Dorsolateral prefrontal cortex (tissue), 122 donors: ENCODE measurements at places on chromosomes 4 and X.

GRCh38 chrX:7815166-7815805, 27.7 kb upstream of the VCX start:
- no peak for DNase-seq

DNA sequence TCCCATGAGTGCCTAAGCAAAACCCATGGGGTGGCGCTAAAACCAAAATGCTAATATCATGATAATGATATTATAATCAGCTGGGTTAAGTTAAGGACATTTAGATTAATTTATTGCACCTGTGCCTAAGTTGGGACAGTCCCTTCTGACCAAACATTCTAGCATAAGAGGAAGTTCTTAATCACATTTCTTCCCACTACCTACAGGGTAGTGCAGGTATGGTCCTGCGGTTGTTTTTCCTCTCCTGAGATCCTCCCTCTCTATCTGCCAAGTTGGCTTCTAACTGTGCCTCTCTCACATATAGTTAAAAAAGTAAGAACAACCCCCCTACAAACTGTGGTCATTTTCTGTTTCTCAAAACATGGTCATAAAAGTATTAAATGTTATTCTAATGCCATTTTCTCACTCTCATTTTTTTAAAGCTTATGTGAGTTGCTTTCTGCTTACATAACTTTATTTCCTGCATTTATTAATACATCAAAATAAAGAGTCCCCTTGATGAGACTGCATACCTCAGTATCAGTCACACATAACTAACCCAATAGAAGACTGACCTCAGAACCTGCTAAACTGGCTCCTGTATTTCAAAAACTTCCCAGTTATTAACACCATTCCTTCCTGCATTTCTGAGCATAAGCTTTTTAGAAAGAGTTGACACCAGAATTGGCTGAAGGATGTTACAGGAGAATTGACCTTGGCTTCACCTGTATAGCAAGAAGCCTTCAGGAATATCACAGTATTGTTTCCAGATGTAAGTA, 1332.5 kb downstream of the FSTL5 start:
- no peak for DNase-seq

GRCh38 chr4:126899331-126899801, 733.4 kb upstream of the INTU start:
- no peak for DNase-seq

- no peak for DNase-seq
Measured at GRCh38 chr4:11700751-11701226, 272.1 kb upstream of the HS3ST1 start.

DNA sequence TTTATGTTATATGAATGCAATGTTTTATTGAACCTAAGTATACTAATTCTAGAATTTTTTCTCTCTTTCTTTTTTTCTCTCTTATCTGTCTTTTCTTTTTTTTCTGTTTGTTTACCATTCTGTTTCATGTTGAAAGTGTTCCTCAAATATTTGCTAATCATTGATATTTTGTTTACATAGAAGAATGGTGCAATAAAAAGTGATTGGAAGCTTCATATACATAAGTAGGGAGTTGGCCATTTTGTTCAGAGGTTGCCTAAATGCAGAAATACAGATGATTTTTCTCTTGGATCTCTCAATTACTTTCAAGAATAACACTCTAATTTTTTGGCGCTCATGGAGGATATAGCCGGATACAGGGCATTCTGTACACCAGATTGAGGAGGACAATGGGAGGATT, 5.7 kb upstream of the SERTM2 start:
- no peak for DNase-seq

DNA sequence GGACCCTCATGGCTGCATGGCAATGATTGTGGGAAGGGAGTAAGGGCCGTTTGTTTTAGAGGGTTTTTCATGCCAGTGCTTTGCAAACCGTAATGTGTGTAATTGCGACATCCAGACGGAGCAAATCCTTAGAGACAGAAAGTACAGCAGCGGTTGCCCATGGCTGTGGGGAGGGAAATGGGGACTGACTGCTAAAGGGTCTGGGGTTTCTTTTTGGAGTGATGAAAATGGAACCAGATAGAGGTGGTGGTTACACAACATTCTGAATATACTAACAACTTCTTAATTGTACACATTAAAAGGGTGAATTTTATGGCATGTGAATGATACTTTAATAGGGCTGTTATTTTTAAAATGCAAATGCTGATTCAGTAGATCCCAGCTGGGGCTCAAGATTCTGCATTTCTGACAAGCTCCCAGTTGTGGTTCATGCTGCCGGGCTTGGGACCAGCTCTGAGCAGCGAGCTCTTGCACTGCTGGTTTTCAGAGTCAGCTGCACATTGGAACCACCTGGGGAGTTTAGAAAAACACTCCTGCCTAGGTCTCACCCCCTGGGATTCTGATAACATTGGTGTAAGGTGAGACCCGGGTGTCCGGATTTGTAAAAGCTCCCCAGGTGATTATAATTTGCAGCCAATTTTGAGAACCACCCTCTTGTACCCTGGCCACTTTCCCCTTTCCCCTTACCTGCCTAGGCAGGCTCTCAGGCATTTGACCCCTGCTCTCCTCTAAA, 47.7 kb downstream of the PRPS1 start:
- DNase-seq: no peak

DNA sequence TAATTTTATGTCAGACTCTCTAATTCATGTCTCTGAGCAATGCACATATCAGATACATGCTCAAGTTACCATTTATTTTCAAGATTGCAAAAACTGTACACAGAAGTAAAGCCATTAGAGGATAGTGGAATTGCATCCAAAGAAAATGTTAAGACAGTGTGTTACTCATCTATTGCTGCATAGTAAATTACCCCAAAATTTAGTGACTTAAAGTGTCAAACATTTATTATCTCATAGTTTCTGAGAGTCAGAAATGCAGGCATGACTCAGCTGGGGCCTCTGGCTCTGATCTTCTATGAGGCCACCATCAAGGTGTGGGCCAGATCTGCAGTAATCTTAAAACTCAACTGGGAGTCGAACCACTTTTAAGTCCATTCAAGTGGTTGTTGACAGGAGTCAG, 275.2 kb downstream of the QDPR start:
- no peak for DNase-seq

DNA sequence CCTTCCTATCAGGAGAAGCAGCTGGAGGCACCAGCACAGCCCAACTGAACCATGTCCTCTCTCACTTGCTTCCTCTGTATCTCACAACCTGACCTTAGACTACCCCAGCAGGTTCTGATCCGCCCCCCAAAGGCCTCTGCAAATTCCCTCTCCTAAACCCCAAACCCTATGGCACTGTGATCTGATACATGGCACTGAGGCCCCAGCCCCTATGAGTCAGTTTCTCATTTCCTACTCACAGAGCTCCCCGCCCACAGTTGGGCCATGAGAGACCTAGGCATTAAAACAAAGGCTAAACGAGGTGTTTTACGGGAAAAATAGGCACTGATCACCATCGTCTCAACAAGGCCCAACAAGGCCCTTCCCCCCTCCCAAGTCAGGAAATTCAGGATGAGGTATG, 19.1 kb downstream of the SASH3 start:
- DNase-seq: no peak

GRCh38 chrX:110006821-110007375, 4.0 kb downstream of the TMEM164 start:
- no peak for DNase-seq

DNA sequence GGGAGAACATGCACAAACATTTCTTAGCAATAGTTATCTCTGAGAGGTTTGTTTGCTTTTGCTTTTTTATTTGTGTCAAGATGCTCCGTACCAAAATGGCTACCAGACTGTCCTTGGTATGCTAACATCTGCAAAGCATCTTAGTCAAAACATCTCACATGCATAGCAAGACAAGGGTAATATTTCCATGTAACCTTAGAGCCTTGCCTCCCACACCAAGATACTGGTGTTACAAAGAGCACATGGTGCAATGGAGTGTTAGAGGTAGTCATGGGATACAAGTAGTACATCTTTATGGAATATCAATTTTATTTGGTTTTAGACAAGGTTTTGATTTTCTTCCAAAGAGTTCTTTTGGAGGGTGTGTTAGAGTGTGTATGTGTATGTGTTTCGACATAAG, 109.7 kb downstream of the NR3C2 start:
- no peak for DNase-seq

DNA sequence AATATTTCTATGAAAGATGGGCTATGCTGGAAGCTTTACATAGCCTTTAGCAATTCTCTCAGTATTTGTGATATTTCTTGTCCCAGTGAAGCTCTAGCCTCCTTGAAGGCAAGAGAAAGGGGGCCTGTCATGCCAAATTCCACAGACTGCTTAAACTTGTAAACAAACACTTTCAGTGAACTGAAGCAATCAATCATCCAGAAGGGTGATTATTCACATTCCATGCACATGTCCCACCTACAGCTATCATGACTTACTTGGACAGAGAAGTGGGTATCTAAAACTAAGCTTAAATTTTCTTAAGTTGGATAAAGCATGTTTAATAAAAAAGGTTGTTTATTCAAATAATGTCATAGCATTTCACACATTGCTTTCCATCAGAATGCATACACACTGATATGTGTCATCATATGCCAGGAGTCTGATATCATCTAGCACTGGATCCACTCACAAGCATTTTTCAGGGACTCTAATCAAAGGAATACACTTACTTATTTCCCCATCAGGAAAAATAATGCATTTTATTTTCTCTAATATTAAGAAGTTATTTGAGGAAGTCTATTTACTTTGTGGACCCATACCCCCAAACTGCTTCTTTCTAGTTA, 1.2 kb upstream of the FSTL5 start:
- no peak for DNase-seq
